Stimulated activated memory B cell treated with anti-CD40 and anti-IgM and Interleukin-4, amounts not matched to agents 10 μg/mL and 1 μg/mL and 100 μg/mL, for 72 hours (primary cell): ENCODE measurements at places on chromosomes 2 and 18.

- ATAC-seq: no peak
Measured at GRCh38 chr2:174240097-174240496, 8.2 kb downstream of the OLA1 start.

DNA sequence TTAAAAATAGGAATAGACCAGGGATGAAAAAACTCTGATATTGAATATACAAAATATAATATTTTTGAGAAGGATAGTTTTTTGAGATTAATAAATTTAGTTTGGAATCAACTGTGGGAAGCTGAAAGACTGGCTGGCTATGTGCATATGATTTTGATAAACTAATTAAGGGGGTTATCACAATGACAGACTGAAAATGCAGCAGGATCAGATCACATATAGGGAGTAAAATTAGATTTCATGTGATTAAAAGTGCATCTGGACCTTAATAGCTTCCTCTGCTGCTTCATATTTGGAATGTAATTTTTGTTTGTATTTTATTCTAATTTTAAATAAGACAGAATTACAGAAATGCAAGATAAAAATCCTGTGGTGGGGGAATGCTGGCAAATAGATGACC is 111.7 kb downstream of the CCDC102B start:
- ATAC-seq: no peak

DNA sequence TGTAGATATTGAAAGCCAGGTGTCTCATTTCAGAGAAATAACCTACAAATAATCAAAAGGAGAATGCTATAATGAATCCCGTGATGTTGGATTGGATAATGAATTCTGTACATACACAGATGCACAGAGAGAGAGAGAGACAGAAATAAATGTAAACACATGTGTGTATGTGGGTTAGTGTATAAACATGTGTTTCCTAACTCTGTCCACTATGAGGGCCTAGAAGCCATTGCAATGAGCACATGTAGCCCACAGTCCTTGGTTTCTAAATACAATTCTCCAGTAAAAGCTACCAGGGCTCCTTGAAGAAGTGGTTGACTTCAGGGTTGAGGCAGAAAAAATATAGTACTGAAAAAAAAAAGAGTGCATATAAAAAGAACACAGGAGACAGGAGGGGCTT is 109.5 kb downstream of the INHBB start:
- ATAC-seq: no peak

- ATAC-seq: no peak
Measured at GRCh38 chr18:28108254-28108653, 68.7 kb downstream of the CDH2 start.

DNA sequence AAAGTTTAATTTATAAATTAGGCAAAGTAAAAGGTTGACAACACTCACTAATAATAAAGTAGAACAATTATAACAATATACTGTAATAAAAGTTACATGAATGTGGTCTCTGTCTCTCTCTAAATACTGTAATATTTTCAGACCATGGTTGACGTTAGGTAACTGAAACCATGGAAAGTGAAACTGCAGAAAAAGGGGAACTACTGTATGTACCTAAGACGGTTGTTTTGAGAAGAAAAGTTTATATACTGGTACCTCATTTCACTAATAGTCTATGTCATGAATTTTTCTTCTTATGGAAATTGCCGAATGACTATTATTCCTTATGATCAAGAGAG is 166.7 kb upstream of the ZNF521 start:
- peak; percentile 91 for ATAC-seq

GRCh38 chr2:102483086-102483485 is 10.1 kb downstream of the SLC9A4 start:
- ATAC-seq: no peak

GRCh38 chr2:12303181-12304030 is 413.3 kb upstream of the TRIB2 start:
- ATAC-seq: no peak

DNA sequence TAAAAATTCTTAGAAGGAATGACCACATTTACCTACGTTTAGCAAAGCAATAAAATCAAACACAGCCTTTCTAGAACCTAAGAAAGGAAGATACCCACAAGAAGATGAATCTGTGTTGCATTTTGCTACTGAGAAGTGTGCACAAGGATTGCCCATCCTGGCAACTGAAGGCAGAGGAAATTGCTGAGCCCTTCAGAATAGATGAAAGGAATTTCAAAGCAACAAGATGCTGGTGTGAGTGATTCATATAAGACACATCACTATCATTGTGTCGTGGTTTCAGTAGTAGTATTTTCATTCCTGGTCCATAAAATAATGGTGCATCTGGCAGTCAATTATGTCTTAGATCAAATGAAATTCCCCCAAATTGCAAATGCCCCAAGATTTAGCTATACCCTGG is 48.4 kb upstream of the ANKRD44 start:
- ATAC-seq: no peak

- ATAC-seq: peak; percentile 49
Measured at GRCh38 chr2:195532628-195533271, 124.3 kb upstream of the SLC39A10 start.

- no peak for ATAC-seq
Measured at GRCh38 chr2:21223618-21224017, 99.8 kb downstream of the TDRD15 start.

- ATAC-seq: no peak
Measured at GRCh38 chr2:147327613-147328012, 517.2 kb upstream of the ACVR2A start.

GRCh38 chr18:77597726-77598125 is 348.1 kb downstream of the GALR1 start:
- ATAC-seq: no peak

GRCh38 chr2:2039826-2040225 is 291.2 kb downstream of the MYT1L start:
- ATAC-seq: no peak

DNA sequence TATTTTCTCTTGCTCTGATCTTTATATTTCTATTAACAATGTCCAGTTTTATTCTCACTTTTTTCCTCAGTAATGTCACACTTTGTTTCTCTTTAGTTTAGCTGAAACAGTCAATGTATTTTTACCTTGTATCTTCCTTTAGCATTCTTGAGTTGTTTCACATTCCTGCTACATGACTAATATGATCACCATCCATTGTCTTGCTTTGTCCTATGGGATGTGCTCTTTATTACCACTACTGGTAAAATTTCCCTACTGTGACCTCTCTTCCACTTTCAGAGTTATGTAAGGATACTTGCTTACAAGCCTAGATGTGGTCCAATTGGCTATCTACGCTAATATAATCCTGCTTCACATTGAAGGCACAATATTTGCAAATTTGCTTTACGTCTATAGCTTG is 457.9 kb downstream of the PIK3C3 start:
- ATAC-seq: no peak

- ATAC-seq: no peak
Measured at GRCh38 chr2:114108824-114109416, 219.0 kb downstream of the ACTR3 start.

GRCh38 chr2:8552293-8552801 is 129.5 kb upstream of the ID2 start:
- ATAC-seq: peak; percentile 77

DNA sequence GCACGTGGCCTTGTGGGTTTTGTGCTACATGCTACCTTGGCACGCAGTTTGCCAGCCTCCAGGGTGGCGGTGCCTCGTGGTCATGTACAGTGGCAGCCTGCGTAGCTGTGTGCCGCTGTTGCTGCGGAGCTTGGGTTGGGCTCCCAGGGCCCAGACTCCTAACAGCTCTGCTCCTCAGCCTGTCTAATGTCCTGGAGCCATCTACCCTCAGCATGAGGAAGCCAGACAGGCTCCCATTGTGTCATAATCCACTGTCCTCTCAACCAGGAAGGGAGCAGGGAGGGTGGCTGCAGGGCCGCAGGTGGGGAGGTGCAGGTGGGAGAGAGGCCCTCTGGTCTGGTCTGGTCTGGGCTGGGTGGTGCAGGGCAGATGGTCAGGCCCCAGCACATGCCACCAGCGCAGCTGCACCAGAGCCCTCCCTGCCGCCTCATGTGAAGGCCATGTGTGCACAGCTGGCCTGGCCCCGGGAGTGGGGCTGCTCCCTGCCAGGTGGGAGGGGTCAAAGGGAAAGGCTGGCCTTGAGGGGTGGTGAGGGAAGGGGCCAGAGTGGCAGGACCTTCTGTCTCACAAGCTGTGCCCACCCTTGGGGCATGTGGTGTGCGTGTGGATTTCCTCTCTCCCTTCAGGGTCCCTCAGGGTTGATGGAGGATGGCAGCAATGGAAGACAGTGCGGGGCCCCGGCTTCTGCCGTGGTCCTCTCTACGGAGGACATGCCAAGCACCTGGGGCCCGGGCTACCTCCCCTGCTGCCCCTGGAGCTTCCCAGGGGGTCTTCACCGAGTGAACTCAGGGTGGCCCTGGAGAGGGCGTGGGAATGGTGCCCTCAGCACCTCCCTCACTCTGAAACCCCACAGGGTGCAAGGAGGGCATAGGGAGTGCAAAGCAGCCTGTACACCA is 4.8 kb downstream of the ATOH8 start:
- no peak for ATAC-seq

- no peak for ATAC-seq
Measured at GRCh38 chr2:224645722-224646121, 60.6 kb upstream of the CUL3 start.

DNA sequence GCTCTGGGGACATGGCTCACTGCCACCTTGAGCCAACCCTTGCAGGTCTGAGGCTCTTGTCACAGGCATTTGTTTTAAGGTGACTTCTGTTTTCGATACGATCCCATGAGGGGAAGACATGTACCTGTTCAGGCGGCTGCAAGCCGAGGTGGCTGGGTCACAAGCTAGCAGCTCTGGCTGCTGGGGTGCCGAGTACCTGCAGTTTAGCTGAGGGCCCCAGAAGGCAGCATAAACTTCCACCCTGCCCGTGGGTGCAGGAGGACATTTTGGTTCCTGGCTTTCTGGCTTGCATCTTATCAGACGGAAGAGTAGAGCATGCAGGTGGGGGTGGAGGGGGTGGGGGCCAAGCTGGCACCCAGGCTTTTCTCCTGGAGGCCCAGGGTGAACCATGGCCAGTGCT is 28.4 kb downstream of the COA5 start:
- no peak for ATAC-seq

DNA sequence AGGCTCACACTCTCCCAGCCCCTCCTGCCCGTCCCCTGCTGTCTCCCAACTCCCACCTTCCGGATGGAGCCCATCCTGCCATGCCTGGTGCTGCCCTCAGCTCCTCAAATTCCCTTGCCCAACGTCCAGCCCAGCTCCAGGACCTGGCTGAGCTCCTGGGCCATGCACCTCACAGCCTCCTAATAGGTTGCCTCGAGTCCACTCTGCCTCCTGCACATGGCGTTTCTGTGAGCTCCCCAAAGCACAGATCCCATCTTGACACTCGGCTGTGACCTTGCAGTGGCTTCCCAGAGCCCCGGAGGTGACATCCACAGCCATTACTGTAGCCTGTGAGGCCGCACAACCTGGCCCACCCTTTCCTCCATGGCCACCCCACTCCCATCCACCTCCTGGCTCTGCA is 191.9 kb upstream of the SALL3 start:
- no peak for ATAC-seq

GRCh38 chr18:76765649-76766048 is 56.7 kb upstream of the ZNF236 start:
- ATAC-seq: no peak

DNA sequence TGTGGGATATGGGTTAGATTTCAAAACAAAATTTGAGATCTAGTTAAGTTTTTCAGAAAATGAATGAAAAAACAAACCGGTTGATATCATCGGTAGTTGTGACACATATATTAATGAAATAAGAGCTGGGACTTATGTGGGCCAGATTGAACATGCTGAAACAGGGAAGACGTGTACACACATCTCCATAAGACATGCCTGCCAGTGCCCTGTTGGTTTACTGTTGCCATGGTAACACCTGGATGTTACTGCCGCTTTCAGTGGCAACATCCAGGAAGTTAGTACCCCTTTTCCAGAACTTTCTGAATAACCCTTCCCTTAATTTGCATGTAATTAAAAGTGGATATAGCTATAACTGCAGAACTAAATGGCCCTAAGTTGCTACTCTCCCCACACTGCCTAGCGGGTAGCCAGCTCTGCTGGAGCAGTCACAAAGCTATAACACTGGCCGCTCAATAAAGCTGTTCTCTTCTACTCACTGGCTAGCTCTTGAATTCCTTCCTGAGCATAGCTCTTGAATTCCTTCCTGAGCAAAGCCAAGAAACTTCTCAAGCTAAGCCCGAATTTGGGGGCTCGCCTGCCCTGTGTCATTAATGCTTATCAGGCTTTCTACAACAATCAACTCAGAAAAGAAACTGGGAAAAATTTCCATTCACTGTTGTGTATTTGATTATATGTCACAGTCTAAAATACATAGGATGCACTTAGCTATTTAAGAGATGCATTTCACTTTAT is 776.3 kb upstream of the CDH7 start:
- ATAC-seq: no peak

DNA sequence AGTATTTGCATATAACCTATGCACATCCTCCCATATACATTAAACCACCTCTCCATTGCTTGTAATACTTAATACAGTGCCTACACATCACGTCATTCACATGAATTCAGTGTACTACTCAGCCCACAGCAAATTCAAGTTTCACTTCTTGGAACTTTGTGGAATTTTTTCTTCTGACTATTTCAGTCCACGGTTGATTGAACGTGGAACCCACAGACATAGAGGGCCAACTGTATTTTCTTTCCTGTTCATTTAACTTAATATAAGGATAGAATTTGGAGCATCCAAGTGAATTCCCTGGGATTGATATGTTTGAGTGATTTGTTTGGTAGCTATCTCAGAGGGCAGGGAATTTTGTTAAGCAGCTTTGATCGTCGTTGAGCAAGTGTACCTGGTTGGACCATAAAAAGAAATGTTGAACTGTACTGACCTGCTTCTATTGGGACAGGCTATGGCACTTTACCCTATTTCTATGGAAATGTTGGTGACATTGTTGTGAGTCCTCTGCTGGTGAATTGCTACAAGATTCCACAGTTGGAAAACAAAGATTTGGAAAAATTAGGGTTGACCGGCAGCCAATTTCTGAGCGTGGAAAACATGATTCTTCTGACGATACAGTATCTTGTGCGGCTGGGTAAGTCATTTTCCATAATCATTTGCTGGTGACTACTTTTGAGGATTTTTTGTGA is 156.6 kb downstream of the ESCO1 start:
- ATAC-seq: no peak

GRCh38 chr2:47984041-47984440 is 77.7 kb upstream of the FBXO11 start:
- peak; percentile 73 for ATAC-seq

DNA sequence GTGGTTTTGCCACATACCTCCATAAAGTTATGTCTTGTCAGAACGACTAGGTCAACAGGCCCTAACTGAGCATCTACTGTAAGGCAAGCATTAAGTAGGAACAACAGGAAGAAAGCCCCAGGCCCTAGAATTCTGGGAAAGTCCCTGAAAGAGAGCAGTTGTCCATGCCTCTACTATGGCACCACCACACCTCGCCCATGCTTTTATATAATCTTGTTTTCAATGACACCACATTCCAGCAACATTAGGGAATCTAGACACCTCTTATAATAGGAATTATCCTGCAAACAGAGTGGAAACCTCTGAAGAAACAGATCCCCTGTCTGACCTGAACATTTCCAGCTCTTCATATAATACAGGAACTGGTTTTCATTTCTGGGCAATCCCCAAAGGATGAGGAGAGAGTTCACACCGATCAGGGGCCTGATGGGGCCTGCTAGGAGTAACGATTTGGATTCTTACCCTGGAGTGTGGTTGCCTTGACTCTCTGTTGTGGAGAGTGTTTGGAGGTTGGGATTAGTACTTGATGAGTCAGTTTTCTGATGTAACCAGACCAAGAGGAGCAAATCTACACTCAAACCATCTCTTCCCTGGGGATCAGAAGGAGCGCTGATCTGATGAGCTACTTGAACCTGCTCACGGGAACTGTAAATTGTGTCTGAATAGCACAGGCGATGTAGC is 31.9 kb upstream of the CEP68 start:
- ATAC-seq: no peak
